ENCODE measurements at places on chromosomes 5 and 9.

DNA sequence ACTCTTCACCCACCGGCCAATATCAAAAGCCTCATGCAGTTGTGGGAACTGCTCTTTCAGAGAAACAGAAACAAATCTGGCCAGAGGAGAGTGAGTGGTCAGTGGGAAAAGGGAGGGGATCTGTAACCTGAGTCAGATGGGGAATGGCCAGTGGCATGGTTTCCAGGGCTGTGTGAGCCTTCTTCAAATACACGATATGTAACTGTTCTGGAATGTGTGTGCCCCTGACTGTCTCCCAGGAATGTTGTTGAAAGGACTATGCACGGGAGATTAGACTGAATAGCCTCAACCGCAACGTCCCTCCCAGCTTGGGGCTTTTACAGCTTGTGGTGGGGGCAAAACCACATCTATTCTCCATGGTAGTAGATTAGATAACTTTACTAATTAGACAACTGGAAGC lies 60.8 kb downstream of the SH3TC2 start:
- DNase-seq = no peak

DNA sequence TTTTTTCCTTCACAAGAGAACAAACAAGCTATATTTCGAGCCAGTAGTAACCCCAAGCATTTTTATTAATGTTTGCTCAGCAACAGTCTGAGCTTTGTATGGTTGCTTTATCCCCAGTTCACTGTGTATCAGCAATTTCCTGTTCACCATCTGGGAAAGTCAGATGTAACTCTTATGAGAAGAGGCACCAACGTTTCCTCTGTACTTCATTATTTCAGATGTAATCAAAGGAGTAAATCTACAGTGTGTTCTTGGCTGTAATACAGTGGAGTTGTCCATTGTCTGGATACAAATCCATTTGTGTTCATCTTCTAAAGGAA lies 340.2 kb downstream of the ARRDC3 start:
- no peak for DNase-seq

- no peak for DNase-seq
These were observed 29.2 kb downstream of the PROP1 start for GRCh38 chr5:177966839-177967166.

GRCh38 chr5:160054831-160055230 lies 45.9 kb downstream of the TTC1 start:
- no peak for DNase-seq

DNA sequence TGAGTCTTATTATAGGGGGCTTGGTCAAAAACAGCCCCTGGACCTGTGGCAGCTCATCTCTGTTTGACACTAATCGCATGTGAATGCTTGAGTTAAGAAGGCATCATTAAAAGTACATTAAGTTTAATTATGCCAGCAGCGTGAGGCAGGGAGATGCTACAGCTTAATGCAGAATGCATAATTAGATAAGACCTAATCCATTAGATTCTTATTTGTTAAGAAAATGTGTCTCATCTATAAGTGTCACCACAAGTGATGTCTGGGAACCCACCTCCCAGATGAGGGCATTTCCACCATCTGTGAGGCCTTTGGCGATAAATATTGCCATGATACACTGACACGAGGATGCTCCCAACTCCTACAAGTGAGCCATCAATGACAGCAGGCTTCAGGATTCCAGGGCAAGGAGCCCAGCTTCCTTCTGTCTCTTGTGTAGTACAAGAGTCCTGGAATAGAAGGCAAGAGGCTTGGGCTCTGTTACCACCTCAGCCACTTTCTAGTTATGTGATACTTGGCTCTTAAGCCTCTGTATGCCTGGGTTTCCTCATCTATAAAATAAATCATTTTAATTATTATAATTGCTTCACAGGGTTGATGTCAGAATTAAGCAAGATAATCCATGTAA lies 202.7 kb downstream of the FAM114A2 start:
- no peak for DNase-seq

- DNase-seq = no peak
These were observed 26.1 kb downstream of the MAMDC2 start for GRCh38 chr9:70069704-70070103.

- no peak for DNase-seq
These were observed 5.2 kb upstream of the CRB2 start for GRCh38 chr9:123350590-123351310.

DNA sequence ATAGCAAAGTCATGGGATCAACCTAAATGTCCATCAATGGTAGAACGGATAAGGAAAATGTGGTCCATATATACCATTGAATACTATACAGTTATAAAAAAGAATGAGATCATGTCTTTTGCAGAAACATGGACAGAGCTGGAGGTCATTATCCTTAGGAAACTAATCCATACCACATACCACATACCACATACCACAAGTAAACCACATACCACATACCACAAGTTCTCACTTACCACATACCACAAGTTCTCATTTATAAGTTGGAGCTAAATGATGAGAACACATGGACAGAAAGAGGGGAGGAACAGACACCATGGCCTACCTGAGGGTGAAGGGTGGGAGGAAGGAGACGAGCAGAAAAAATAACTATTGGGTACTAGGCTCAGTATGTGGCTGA lies 154.6 kb upstream of the GHR start:
- no peak for DNase-seq

- DNase-seq = no peak
These were observed 106.6 kb upstream of the CDH6 start for GRCh38 chr5:31086839-31087415.

GRCh38 chr5:94847019-94847418 lies 228.6 kb downstream of the SLF1 start:
- no peak for DNase-seq

DNA sequence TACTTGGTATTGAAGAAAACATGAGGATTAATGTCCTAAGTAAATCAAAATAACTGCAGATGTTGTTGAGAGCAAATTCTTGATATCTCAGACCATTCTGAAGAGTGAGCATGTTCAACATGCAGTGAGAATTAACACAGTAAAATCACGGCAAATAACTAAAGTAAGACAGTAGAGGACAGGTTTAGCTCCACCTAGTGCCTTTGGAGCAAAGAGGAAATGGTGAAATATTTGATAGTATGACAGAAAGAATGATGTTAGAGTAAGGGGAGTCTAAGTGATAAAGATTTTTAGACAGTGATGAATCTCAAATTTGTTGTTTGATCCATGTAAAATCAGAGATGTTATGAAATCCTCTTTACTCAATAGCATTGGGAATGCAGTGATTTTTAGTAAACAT lies 424.2 kb downstream of the TMEM161B start:
- no peak for DNase-seq

DNA sequence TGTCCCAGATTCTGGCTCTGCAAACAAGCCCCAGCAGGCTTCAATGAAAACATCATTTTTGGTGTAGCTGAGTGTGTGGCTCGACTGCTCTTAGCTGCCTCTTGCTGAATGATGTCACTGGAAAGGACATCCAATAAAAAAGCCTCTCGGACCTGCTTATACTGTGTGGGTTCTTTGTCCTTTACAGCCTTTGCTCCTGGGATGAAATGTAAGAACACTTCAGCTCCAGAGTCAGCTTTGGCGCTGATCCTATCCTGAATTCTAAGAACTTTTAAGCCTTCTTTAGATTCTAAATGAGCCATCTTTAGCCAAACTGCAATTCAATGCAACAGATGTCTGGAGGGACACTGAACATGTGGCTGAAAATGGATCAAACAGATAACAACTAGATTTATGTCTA lies 404.6 kb upstream of the C9orf72 start:
- no peak for DNase-seq
